ENCODE measurements at places on chromosomes 7 and 10. TPM values are rescaled to one million over a fixed set of nuclear protein-coding genes. Genes with fewer than 3 reads are reported as not detected.

The GIMAP7 gene
- total RNA-seq, result 41.2 TPM

The GDF2 gene
- not detected for total RNA-seq

The AKR1D1 gene
- not detected for total RNA-seq

The SPDYE3 gene
- not detected for total RNA-seq

The GNGT1 gene
- not detected for total RNA-seq

The FEZF1 gene
- total RNA-seq, result not detected

The AOAH gene
- total RNA-seq, result not detected

Data from bladder microvascular endothelial cell (primary cell).